ENCODE measurements at places on chromosomes 6 and 20.

GRCh38 chr20:38947931-38948362 lies 14.2 kb upstream of the DHX35 start:
- DNase-seq = no peak

DNA sequence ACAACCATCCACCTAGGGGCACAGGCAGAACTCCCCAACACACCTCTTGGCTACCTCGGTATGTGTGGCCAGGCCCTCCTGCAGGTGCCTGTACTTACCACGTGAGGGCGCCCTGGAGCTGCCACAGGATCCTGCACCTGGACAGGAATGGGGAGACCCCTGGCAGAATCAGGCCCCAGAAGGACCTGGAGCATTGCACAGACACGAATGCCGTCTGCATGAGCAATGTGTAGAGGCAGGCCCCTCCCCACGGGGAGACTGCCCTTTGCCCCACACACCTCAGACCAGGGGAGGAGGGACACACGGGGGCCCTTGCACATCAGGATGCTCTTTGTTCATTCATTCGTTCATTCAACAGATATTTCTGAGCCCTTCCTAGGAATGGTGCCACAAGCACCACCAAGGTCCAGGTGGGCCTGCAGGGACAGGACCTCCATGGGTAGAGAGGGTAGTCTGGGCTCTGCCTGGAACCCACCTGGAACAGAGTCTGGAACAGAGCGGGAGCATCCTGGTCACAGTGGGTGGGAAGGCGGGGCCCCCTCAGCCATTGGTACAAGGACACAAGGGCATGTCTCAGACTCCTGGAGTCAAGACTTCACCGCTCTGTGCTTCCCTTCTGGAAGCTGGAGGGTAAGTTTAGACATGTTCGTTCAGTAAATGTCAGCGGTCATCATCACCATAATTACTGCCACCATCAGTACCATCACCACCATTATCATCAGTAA lies 32.3 kb downstream of the YTHDF1 start:
- DNase-seq = no peak

DNA sequence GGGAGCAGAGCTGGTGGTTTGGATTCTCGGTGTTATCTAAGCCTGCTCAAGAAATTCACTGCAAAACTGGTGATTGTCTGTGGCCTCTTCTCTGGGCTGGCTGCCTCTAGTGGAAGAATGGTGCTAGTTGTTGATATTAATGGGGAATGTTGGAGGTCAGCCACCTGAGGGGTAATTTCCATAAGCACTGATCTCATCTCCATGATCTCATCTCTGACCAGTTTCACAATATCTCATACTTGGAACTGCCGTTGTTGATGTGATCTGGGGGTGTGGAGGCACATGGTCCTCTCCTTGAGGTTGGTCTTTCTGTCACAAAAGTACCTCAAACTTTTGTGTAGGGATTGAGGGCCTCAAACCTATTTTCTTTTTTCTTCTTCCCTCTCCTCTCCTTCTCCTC lies 102.6 kb downstream of the CD109 start:
- no peak for DNase-seq

DNA sequence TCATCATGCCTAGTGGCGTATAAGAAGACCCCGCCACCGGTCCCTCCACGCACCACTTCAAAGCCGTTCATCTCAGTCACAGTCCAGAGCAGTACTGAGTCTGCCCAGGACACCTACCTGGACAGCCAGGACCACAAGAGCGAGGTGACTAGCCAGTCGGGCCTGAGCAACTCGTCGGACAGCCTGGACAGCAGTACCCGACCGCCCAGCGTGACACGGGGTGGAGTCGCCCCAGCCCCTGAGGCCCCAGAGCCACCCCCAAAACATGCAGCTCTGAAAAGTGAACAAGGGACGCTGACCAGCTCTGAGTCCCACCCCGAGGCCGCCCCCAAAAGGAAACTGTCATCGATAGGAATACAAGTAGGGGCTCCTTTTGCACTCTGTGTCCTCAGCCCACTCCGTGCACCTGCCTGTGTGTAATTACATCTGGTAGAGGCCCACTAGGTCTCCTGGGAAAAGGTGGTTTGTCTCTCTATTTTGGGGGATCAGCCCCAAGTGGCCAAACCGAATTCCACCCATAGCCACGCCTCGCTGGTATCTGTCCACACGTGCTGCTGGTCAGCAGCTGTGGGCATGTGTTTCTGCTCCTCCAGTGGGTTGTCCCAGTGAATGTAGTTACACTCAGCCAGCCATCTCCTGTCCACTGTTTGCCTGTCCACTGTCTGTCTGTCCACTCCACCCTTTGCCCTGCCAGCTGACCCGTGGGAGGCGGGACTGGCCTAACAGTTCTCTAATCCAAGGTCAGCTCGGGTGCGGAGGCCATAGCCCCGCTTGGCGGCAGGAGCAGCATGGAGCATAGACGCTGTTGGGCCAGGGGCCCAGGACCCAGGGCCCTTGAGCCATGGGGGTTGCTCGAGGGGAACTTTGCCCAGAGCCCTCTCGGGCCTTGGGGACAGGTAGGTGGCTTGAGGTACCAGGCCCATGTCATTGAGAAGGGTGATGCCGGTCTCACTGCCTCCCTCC lies 44.3 kb upstream of the MYL9 start:
- DNase-seq = no peak

DNA sequence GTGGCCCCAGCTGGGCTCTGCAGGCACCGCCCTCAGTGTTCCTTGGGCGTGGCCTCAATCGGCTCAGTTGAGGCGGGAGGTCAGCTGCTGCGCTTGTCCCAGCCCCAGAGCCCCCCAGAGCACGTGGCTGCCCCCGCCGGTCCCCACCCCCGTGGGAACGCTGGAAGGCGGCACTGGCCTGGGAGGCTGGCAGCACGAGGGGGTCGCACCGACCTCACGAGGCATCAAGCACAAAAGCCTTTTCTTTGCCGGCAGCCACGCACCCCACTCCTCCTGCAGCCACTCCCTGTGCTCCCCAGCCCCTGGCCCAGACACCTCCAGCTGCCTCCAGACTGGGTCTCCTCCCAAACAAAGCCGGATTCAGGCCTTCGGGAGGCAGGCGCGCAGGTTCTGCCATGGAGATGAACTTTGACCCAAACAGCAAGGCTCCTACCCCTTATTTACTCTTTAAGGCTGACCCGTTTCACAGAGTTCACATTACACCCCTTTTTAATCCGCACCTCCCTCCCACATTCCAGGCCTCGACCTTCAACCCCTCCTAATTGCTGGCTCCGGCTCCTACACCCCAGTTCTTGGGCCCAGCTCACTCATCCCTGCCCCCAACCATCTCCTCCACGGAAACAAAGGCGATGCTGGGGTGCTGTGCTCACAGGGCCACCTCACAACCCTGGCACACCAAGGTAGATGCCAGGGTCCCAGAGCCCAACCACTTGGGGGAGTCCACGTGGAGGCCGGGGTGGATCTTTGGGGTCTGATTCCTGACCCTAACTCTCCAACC lies 111.7 kb downstream of the NOL4L start:
- no peak for DNase-seq

DNA sequence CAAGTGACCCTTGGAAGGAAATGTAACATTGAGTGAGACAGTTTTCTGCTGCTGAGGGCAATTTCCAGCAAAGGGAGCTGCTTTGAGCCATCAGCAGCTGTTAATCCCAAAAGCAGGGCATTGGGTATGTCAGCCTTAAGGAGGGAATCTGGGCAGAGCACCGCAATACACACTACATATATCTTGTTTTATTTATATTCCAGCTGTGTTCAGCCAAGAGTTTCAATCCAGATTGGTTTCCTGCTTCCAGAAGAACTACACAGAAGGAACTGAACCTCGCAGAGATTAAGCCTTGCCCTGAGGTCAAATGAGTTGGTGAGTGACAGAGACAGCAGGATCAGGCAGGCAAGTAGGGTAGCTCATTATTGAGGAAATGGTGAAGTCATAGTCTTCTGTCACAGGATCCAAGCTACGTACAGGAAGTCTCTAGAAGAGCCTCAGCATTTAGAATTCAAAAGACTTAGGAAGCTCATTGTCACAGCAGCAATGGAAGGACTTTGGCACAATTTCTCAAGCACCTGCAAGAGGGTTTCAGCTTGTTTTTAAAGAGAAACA lies 109.9 kb upstream of the HEY2 start:
- no peak for DNase-seq

DNA sequence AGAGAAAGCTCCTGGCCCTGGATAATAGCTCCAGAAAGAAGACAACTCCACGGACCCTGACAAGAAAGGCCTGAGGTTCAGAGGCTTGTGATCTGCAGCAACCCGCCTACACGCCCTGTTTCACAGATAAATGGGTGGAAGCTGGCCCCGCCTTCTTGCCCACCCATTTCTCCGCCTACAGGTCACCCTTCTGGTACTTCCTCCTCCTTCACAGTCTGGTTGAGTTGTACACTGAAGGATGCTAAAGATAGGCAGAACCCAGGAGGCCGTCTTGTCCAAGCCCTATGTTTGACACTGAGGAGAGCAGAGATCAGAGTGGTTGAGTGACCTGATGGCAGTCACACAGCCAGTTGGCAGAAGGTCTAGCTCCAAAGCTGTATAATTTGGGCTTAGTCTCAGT lies 34.2 kb upstream of the MDGA1 start:
- DNase-seq = no peak

- no peak for DNase-seq
Observed at GRCh38 chr6:148578837-148579565, 167.8 kb upstream of the UST start.

GRCh38 chr6:16512544-16513290 lies 248.5 kb downstream of the ATXN1 start:
- DNase-seq = no peak

Data from T-helper 1 cell (primary cell).